Stimulated activated CD4-positive, alpha-beta T cell treated with anti-CD3 and anti-CD28 coated beads, TNF-alpha, amount 100 ng/mL, for 48 hours (primary cell): ENCODE measurements at places on chromosomes 2 and 18.

DNA sequence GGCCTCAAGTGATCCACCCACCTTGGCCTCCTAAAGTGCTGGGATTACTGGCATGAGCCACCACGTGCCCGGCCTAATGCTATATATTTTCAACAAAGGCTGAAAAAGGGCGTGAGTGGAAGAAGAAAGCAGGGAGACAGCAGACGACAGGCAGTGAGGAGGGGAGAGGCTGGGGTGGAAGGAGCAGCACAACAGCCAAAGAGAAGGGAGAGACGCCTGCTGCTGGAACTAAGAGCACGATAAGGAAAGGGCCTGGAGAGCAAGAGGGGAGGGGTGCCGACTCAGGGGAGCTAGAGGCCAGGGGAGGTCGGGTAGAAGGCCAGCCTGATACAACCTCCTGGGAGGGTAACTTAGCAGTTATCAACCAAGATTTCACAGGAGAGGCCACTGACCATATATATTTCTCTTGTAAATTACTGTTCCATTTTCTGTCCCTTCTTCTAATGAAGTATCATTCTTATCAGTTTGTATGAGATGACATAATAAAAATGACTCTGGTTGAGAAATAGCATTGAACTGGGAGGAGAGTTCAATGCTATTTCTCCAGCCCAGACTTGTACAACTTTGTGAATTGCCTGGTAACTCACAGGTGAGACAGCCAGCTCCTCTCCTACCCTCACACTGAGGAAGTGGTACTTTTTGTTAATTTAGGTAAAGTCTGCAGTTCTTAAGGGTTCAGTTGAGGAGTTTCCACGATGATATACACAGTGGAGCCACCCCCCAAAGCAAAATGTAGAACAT lies 5.8 kb upstream of the RNU4ATAC start:
- no peak for DNase-seq

GRCh38 chr18:13369756-13370510 lies 151.4 kb downstream of the LDLRAD4 start:
- no peak for DNase-seq

DNA sequence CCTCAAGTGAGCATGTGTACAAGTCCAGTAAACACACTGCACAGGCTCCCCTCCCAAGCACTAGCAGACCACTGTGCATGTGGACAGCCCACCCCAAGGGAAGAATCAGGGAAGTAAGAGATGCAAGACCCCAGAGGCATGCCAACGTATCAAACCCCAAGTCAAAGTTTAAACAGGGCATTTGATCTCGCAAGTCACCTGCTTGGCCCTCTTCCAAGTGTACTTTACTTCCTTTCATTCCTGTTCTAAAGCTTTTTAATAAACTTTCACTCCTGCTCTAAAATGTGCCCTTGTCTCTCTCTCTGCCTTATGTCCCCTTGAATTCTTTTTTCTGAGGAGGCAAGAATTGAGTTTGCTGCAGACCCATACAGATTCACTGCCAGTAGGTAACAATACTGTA lies 201.2 kb upstream of the PARD3B start:
- no peak for DNase-seq

GRCh38 chr2:122780251-122780650 lies 1024.8 kb downstream of the TSN start:
- no peak for DNase-seq

DNA sequence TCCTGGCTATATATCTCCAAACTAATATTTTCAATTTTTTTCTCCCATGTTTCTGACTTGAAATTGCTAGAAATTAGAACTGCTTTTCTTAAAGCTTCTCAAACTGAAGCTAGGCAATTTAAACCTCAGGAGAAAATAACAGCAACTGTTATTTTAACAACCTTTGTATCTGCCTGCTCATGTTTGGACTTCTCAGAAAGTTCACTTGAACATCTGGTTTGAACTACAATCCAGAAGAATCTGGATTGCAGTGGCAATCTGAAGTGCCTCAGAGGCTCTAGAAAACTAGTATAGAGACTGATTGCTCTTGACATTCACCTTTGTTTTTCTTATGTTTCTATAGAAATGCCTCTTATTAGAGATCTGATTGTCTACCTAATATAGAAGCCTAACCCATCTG lies 64.1 kb downstream of the STAT4 start:
- no peak for DNase-seq

DNA sequence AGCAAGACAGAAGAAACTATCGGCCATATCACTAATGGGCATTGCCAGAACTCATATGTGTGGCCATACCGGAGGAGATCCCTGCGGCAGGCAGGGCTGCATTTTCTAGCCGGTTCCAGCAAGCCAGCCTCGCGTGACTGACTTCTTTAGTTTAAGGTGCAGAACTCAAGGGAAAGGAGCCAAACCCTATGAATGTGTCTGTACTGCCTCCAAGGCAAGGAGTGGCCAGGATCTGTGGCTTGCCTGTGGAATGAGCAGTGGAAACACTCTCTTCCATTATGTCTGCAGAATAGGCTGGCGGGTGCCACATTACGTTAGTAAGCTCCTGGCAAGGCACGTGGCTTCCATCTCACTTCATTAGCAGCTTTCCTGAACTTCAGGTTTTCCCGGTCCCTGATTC lies 137.6 kb downstream of the ATL2 start:
- DNase-seq, result no peak

GRCh38 chr2:121398853-121399252 lies 113.9 kb upstream of the TFCP2L1 start:
- DNase-seq, result no peak

DNA sequence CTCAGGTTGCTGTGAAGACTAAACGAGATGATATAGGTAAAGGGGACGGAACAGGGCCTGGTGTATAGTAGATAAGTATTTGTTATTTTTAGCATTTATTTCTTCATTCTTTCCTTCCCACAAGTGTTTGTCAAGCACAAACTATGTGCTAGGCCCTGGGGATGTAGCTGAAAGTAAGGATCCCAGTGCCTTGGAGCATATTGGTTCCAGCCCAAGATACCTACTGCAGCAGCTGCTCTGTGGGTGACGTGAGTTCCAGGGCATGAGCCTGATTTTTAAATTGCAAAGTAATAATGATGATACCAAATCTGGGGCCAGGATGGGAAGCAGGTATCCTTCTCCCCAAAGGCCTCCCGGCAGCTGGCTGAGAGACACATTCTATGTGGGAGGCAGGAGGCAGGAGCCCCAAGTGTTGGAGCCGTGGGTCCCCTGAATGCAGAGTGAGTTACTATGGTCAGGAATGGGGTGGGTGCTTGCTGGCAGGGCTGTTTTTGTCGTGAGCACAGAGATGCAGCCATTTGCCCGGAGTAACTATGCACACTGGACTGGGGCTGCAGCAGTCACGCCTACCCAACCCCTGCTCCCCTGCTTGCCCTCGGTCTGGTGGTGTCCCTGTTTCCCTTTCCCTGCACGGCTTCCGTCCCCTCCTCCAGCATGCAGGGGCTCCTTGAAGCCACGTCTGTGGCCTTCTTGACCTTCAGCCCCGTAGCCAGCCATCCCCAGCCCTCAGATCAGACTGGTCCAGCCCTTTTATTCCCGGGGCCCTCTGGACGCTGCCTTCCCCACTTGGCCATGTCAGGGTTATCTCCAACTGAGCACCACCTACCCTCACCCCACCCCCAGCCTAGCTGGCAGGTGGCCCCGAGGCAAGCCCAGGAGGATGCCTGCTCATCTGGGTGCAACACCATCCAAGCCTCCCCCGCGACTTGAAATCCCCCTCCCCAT lies 52.4 kb downstream of the INHBB start:
- DNase-seq, result no peak

DNA sequence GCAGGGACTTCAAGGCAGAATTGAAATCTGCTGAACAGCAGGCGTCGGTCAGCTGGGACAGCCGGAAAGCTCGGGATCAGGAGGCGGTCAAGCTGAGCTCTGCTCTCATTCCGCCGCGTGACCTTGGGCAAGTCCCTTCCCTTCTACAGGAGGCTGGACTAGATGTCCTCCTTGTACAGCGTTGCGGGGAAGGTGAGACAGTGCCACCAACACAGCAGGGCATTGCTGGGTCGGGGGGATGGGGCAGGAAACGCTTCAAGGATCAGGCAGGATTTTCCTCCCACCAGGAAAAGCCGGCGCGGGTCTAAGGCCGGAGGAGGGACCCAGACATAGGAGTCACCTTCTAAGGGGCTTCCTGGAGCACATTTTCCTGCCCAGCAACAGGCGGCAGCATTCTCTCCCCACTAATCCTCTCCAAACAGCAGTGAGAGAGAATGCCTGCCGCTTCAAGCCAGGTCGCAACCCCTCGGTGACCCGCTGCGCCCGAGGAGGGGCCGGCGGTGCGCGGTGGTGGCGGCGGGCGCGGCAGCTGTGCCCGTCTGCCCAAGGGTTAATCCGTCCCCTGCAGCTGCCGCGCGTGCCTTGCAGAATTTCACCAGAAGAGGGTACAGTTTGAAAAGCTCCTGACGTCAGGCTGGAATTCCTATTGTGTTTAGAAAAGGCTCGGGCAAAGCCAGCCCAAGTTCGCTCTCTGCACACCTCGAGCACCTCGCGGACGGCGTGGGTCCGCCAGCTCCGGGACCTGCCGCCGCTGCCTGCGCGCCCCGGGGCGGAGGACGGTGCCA lies at the start of gene KCNF1:
Gene KCNF1, plus strand, starts transcription at position 644 of the 785 bp plus-strand sequence. CDS start 493 bp downstream, outside the sequence.
- DNase-seq, result no peak

DNA sequence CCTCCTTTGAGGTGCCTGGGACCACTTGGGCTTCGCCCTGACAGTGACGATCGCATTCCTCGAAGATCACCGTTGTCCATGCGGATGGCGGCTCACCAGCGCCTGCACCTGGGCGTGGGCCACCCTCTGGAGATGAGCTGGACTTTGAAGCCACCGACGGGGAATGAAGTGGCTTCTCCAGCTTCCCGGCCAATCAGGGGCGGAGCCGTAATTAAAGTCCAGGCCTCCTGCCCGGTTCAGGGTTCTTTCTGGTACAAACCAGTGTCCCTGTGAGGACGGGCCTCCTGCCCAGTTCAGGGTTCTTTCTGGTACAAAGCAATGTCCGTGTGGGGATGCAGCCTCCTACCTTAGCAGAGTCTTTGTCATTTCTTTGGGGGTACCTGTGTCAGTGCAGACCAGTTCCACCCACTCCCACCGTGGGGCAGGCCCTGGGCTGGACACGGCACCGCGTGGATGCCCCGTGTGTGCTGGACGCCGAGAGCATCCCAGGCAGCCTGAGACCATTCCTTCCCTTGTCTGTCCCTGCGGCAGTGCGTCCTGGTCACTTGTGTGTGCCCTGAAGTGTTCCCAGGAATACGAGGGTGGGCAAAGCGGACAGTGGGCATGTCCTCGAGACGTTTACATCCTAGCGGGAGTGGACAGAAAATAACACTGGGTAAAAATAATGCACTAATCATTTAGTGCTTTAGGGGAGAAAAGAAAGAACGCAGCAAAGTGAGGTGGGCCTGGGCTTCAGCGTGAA lies 55.0 kb downstream of the KCNG2 start:
- DNase-seq, result no peak

GRCh38 chr18:2448565-2449151 lies 122.6 kb downstream of the METTL4 start:
- no peak for DNase-seq
